Stimulated activated CD4-positive, alpha-beta T cell treated with anti-CD3 and anti-CD28 coated beads, Interleukin-15, amount 100 ng/mL, for 1 hour (primary cell): ENCODE measurements at places on chromosomes 6 and 20.

GRCh38 chr20:46230801-46231282, 77.5 kb downstream of the CDH22 start:
- DNase-seq: no peak

DNA sequence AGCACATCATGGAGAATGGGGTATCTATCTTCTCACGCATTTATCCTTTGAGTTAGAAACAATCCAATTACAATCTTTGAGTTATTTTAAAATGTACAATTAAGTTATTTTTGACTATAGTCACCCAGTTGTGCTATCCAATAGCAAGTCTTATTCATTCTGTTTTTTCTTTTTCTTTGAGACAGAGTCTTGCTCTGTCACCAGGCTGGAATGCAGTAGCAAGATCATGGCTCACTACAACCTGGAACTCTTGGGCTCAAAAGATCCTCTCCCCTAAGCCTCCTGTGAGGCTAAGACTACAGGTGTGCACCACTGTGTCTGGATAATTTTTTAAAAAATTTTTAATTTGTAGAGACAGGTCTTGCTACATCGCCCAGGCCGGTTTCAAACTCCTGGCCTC, 201.5 kb upstream of the ZNF217 start:
- DNase-seq: no peak

GRCh38 chr20:14384416-14385175, 47.2 kb upstream of the FLRT3 start:
- DNase-seq: no peak

DNA sequence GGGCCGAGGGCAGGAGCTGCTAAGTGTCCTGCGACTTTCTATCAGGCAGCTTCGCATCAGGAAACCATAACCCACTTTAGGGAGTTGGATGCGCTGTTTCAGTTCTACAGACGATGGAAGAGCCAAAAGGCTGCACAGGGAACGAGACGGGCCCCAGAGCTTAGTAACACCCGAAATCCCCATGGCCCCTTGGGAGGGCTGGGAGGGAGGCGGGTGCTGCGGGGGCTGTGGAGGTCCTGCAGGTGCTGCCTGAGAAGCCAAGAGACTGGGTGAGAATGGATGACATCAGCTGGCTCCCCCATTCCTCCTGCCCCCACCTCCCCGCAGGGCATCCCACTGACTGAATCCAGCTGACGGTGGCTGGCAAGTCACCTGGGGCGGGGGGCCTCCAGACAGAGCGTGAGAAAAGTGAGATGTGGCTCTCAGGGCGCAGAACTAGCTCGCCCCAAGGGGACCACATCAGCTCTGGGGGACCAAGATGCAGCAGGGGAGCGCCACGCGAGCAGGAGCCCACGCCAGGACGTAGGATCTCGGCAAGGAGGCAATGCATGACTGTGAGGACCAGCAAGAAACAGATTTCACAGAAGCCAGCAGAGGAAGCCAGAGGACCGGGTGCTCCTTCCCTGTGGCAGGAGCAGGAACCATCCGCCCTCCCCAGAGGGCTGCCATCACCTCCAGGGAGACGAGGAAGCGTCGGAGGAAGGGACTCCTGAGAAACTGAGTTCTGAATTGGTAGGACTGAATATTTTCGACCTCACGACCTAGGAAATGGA, 36.8 kb downstream of the PNLDC1 start:
- DNase-seq: no peak

GRCh38 chr20:39893003-39893685, 795.9 kb downstream of the MAFB start:
- DNase-seq: no peak

GRCh38 chr6:42674780-42675179, 47.6 kb downstream of the PRPH2 start:
- no peak for DNase-seq

- DNase-seq: no peak
These were observed at the start of gene VNN1 for GRCh38 chr6:132713352-132714134. Gene VNN1 (minus strand): TSS chr6:132714055. CDS start chr6:132714035, 20 bp downstream.

GRCh38 chr6:7261852-7262461, 51.0 kb downstream of the SSR1 start:
- DNase-seq: no peak
